ENCODE measurements at places on chromosomes 3 and 15. TPM values are rescaled to one million over a fixed set of nuclear protein-coding genes. Genes with fewer than 3 reads are reported as not detected.

GRCh38 chr3:30658328-30659052 lies 52.1 kb downstream of the TGFBR2 start:
- no peak overlapping the region for H3K4me3 ChIP-seq
- H3K36me3 ChIP-seq: peaks cover 10% of the 10 kb centered on the region
- DNase-seq: no peak

DNA sequence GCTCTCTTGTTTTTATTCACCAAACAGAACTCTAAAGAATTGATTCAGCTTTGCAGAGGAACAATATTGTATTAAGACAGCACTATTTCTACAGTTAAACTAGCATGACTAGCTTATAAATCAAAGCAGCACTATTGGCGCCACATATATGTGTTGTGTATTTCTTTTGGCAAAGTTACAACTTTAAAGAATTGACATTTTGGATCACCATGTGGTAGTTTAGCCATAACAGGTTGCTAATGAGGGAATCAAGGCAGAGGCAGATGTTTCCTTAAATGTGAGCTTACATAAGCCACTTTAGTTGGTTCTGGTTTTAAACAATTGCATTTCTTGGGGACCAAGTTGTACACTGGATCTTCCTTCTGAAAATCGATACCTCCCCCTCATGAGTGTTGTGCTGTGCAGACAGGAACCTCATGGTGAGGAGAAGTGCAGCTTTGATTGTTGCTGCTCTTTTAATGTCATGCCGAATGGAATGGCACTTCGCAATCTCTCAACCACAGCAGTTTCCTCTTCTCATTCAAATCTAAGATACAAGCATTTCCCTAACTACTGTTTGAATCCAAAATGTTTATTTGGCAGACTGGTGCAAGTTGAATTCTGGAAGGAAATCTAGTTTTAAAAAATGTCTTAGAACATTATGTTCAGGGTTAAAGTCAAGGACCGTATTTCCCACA lies 151.2 kb downstream of the MYRIP start:
- no peak for DNase-seq
- H3K27ac ChIP-seq: peak overlapping the region; percentile 57
- H3K36me3 ChIP-seq: no peaks in the 10 kb centered on the region
- H3K4me3 ChIP-seq: no peak overlapping the region

GRCh38 chr15:92471288-92471687 lies 77.6 kb downstream of the ST8SIA2 start:
- no peaks in the 10 kb centered on the region for H3K4me1 ChIP-seq
- DNase-seq: no peak
- no peaks in the 10 kb centered on the region for H3K36me3 ChIP-seq

- H3K27me3 ChIP-seq: no peaks in the 10 kb centered on the region
- peaks cover 17% of the 10 kb centered on the region for H3K4me1 ChIP-seq
- no peak overlapping the region for H3K27ac ChIP-seq
- no peak overlapping the region for H3K4me3 ChIP-seq
Observed at GRCh38 chr3:170751083-170751898, 118.7 kb downstream of the RPL22L1 start.

- H3K36me3 ChIP-seq: no peaks in the 10 kb centered on the region
- no peaks in the 10 kb centered on the region for H3K4me1 ChIP-seq
- H3K27ac ChIP-seq: no peak overlapping the region
- no peaks in the 10 kb centered on the region for H3K27me3 ChIP-seq
Observed at GRCh38 chr3:76490064-76490463, 549.8 kb upstream of the ROBO2 start.

DNA sequence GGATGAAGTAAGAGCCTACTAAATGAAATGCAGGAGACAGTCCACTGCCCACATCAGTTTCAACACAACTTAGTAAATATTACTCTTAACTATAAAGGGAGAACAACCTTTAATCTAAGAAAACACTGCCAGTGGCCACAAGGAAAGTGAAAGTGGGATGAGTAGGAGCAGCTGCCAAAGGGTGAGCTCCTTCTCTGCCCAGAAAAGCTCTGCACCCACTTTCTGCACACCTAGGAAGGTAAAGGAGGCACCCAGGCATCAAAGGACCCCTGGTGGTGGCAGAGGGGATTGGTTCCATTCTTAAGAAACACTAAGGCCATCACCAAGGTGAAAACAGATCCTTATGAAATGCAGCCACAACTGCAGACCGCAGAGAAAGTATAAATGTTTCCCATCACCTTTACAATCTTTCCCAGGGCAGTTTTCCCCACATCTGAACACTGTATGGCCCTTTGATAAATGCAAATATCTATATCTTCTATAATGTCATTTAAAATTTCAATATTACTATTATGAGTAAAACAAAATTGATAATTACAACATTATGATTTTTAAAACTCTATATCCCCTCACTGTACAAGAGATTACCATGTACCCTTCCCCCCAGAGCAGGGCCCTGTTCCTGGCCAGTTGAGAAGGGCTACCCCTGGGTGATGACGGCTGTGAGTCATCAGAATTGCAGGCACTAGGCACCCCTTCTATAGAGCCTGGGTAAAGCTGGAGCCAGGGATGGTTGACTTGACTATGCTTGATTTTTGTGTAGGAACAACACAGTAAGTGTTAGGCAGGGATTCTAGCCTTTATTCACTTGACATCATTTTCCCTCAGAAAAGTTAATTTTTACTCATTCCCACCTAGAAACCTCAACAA lies 92.0 kb downstream of the SNRK start:
- H3K27ac ChIP-seq: peak overlapping the region; percentile 48
- no peak overlapping the region for H3K4me3 ChIP-seq
- DNase-seq: no peak
- H3K27me3 ChIP-seq: no peaks in the 10 kb centered on the region

DNA sequence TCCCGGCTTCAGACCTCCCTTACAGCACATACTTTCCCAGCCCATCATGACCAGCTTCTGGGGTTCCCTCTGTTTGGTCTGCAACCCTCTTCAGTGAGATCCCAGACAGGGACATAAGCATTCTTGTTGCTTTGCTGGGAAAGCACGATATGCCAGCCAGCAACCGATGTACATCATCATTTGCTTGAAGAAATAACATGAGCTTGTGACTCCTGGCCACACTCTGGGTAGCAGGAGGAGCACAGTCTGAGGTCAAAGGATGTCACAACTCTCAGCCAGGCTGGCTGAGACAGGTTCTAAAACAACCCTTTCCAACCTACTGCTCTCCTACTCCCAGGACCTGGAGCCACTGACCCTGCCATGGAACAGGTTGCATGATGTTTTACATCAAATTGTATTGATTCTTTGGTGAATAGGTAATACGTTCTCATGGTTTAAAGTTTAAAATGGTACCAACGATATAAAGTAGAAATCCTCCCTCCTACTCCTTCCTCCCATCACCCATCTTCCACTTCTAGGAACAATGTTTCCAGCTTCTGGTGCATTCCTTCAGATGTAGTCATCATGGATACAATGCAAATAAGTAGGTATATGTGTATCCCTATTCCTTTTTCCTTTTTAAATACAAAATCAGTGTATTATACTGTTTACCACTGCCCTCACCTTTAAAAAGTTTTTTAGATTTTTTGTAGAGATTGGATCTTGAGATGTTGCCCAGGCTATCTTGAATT lies 190.3 kb downstream of the OPA1 start:
- no peaks in the 10 kb centered on the region for H3K36me3 ChIP-seq
- no peak overlapping the region for H3K4me3 ChIP-seq
- H3K4me1 ChIP-seq: no peaks in the 10 kb centered on the region
- peaks cover 2% of the 10 kb centered on the region for H3K27me3 ChIP-seq
- no peak for DNase-seq

- H3K27ac ChIP-seq: no peak overlapping the region
- H3K27me3 ChIP-seq: no peaks in the 10 kb centered on the region
- peaks cover 4% of the 10 kb centered on the region for H3K36me3 ChIP-seq
- H3K4me3 ChIP-seq: no peak overlapping the region
Observed at GRCh38 chr3:4718179-4718736, 225.1 kb downstream of the ITPR1 start.

- peaks cover 2% of the 10 kb centered on the region for H3K4me1 ChIP-seq
- DNase-seq: no peak
- no peaks in the 10 kb centered on the region for H3K36me3 ChIP-seq
Observed at GRCh38 chr3:65938676-65939075, 100.0 kb downstream of the MAGI1 start.

GRCh38 chr3:40043444-40043755 lies 234.0 kb downstream of the MYRIP start:
- H3K4me3 ChIP-seq: no peak overlapping the region
- no peak for DNase-seq

GRCh38 chr3:30319713-30320112 lies 286.7 kb upstream of the TGFBR2 start:
- peaks cover 4% of the 10 kb centered on the region for H3K4me1 ChIP-seq
- no peaks in the 10 kb centered on the region for H3K27me3 ChIP-seq
- H3K36me3 ChIP-seq: no peaks in the 10 kb centered on the region
- DNase-seq: no peak
- H3K27ac ChIP-seq: no peak overlapping the region

Gene ZPLD1
- 0.84 TPM for total RNA-seq

Gene GOLGA6D
- total RNA-seq: not detected

Gene ADIPOQ
- total RNA-seq: 1.5 TPM

Gene UBA5
- total RNA-seq: 34.4 TPM

Gene KBTBD13
- total RNA-seq: 1.5 TPM

Gene SMAD6
- 34.8 TPM for total RNA-seq

Gene RLBP1
- not detected for total RNA-seq

Gene GLDN
- 23.0 TPM for total RNA-seq

Gene STRIT1
- not detected for total RNA-seq

Gene AGBL1
- total RNA-seq: not detected
